NCI-H1436 treated with DMSO at 0.1 percent for 48 hours (cell line): ENCODE measurements at places on chromosomes 3 and 15.

GRCh38 chr3:23183731-23184130 is 19.4 kb upstream of the UBE2E2 start:
- no peak for DNase-seq

- DNase-seq, result no peak
Measured at GRCh38 chr15:25250906-25251622, 187.8 kb downstream of the UBE3A start.

DNA sequence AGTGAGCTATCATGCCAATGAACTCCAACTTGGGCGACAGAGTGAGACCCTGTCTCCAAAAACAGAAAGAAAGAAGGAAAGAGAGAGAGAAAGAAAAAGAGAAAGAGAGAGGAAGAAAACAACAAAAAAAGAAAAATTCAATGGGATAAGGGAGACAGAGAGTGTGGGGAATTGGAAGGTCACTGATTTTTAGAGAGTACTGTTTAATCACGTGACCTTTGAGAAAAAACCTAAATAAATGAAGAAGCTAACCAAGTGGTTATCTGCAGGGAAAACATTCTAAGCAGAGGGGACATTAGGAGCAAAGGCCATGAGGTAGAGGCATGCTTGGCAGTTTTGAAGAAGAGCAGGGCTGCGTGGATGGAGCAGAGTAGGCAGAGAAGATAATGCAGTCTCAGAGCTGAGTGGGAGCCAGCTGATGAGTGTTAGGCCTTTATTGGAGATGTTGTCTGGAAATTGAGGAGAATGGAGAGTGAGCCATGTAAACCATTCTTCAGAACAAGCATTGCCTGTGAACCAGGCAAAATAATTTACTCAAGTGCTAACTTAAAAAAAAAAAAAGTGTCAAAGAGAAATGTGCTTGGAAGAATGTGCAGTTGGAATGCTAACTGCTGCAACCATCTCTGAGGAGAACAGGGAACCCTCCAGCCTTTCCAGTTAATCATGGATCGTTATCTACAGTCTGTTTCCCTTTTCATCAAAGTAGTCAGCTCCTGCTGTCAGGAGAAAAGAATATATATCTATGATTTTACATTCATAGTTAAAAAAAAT is 377.3 kb upstream of the SEMA6D start:
- DNase-seq, result no peak

DNA sequence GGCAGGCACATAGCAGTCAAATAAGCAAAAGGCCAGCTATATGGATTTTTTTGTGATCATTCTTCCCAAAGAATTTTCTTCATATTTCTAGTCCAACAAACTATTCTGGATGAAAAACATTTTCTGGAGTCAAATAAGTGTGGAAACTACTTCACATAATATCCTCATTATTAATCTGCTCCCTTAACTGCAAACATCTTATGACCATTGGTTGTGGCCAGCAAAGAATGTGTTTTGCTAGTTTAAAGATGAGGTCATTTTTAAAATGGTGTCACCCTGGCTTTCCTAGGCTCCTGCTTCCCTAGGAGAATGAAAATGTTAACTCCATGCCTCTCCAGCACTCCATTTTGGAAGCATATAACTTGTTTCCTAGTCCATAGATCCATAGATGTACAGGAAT is 118.8 kb downstream of the SST start:
- DNase-seq, result no peak

DNA sequence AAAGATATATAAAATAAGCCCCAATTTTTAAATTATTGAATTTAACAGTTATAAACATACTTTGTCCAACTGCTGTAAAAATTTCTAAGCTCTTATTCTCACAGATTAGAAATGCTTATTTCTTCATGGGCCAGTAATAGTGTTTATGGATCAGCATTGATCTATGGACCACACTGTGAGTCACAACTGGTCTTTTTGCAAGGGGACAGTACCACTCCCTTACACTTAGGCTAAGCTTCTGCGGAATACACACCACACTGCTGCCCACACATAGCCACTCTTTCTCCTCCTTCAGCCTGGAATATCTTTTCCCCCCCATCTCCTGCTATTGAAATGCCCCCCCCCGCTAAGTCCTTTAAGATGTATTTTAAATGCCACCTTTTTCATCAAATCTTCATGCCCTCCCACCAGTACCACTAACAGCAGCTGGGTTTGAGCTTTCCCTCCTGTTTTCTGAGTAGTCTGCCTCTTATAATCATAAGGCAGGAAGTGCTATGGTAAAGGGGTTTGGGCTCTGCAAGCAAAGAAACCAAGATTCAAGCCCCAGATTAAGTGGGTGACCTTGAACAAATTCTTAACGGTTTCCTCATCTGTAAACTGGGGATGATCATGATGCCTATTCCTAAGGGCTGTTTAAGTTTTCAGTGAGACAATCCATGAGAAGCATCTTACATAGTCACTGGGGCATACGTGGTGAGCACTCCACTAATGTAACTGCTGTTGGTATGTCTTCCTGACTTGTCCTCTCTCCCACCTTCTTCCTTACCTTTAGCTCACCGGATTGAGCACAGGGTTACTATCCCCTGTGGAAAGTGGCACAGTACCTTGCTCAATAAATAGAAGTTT is 69.2 kb downstream of the DCUN1D1 start:
- no peak for DNase-seq

DNA sequence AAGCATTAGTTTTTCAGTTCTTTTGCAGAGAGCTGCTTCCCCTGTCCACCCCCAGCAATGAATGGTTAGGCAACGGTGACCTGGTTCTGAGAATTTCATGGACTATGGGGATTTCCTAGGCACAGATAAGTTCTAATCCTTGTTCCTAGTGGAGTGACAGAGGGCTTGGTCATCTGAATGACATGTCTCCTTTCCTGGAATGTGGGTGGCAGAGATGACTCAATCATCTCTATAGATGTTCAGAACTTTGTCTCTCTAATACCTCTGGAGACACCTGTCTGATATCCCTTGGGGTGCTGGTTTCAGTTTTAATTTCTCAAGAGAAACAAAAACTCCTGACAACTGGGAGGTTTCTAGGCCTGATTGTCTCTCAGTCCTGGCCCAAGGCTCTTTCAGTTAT is 10.4 kb downstream of the PLA2G4E start:
- no peak for DNase-seq

DNA sequence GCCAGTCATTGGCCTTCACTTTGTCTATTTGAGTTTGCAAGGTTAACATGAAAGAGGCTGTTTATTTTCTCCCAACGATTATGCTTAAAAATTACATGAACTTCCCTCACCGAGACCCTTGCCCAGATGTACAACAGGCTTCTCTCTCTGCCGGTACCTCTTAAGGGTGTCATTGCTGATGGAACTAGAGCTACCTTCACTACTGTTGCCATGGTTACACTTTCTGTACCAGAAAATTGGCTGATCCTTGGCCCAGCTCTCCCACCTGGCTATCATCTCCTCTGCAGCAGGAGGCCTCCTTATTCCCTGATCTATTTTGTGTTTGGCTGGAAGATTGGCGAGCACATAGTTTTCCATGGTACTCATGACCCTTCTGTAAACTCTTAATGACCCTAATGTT is 24.0 kb upstream of the LIPC start:
- DNase-seq, result no peak

DNA sequence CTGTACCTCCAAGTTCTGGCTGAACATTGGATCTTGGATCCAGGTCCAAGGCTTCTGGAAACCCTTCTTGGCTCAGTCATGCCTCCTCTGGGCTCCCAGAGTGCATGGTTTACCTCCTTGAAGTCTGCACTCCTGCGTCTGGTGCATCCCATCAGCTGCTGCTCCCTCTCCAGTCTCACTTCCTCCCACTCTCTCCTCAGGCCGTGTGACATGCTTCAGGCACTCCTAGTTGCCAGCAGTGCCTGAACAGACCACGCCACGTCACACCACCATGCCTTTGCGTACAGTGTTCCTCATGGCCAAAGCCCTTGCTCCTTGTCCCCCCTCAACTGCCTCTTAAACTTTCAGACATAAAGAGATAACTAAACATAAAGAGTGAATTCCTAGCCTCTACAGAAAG is 5.7 kb downstream of the GPR27 start:
- DNase-seq, result no peak

- no peak for DNase-seq
Measured at GRCh38 chr3:46966811-46967210, 9.7 kb downstream of the CCDC12 start.
